Activated CD4-positive, alpha-beta T cell treated with anti-CD3 and anti-CD28 coated beads for 48 hours (primary cell): ENCODE measurements at places on chromosomes 6 and 20.

GRCh38 chr20:53258741-53259140, 286.6 kb downstream of the TSHZ2 start:
- DNase-seq = no peak

DNA sequence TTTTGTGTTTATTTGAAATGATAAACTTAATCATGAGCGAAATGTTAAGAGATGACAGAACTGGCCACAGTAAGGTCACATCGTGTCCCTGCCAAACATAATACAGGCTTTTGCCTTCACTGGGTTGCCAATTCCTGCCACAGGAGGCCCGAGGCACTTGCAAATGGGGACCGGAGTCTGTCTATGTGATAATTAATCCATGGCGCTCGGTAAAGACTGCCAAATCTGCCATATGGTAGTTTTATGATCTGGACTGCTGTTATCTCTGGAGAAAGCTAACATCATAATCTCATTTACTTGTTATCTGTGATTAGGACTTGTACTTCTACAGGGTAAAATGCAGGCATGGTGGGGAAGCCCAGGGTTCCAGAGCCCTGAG, 170.5 kb upstream of the TSHZ2 start:
- no peak for DNase-seq

- no peak for DNase-seq
Measured at GRCh38 chr6:1363729-1364572, 25.4 kb upstream of the FOXF2 start.

DNA sequence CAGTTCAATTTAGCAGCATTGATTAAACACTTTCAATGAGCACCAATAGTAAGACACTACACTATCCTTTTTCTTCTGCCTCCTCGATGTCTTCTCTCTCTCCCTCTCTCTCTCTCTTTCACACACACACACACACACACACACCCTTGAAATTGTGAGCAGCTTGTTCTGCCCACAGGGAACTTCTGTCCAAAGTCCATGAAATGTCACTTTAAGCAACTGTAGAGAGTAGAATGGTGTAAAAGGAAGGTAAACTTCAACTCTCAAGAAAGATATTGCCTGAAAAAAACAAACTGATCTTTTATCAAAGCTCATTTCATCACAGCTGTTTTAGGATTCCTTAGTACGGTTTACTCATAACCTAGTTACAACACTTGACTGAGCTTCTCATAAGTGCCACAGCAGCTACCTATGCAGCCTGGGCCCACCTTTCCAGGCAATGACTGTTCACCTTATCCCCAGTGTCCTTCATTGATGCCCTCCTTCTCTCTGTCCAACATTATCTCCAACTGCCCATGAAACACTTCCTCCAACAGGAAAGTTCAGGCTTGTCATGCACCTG, 107.0 kb downstream of the TNFRSF21 start:
- DNase-seq = no peak

GRCh38 chr6:14379568-14379967, 262.0 kb downstream of the CD83 start:
- DNase-seq = no peak

DNA sequence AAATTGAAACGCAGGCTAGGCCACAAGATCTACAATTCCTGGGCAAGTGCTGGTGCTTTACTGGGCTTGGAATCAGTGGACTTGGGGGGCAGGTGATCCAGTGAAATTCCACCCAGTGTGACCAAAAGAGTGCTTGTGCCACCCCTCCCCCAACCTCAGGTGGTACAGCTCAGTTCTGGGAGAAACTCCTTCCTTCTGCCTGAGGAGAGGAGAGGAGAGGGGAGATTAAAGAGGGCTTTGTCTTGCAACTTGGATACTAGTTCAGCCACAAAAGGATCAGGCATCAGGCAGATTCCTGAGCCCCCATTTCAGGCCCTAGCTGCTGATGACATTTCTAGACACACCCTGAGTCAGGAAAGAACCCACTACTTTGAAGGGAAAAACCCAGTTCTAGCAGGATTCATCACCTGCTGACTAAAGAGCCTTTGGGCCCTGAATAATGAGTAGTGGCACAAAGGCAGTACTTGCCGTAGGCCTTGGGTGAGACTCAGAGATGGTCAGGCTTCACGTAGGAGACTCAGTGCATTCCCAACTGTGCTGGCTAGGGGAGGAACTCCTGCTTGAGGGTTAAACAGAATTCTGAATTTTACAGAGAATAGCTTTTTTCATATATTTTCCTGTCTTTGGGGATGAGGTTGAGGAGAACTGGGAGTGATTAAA, 446.7 kb downstream of the BMP2 start:
- DNase-seq = no peak

DNA sequence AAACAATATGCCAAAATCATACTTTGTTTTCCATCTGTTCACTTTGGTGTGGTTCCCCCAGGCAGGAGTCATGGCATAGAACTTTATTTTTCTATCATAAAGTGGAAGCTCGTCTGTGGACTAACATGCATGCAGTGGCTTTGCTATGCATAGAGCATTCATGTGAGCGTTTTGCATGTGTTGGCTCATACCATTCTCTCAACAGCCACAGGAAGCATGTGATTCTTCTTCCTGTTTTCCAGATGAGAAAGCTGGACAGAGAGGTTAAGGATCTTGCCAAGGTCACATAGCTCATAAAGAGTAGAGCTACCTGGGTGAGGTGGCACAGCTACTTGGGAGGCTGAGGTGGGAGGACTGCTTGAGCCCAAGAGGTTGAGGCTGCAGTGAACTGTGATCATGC, 123.4 kb upstream of the HDGFL1 start:
- no peak for DNase-seq

DNA sequence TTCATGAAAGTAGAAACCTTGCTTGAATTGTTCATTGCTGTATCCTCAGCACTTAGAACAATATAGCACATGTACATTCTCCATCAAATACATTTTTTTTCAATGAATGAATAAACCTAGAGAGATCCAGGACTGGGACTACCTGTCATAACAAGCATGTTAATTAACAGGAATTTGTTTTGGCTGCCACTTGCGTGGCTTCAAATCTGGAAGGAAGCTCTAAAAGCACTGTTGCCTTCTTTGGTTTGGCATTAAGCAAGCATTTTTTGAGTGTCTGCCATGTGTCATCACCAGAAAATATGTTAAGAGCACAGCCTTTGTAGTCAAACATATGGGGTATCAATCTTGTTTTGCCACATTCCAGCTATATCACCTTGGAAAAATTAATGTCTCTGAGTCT, 131.9 kb upstream of the BACH2 start:
- DNase-seq = no peak

- DNase-seq = no peak
Measured at GRCh38 chr6:167898673-167899311, 72.1 kb downstream of the AFDN start.

DNA sequence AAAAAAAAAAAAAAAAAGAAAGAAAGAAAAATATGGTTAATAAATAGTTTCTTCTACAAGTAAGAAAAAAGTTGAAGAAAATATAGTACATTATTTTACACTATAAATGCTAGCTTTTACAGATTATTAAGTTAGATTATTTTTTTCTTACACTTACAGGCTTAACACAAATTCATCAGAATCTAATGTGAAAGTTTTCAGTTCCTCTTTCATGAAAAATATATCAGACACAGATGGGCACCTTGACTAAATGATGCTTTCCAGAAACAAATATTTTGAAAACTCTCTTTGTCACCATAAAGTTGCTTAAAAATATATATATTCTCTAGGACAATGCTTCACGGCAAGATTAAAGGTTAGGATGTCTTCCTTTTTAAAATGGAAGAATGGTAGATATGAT, 321.8 kb upstream of the HSF2 start:
- DNase-seq = no peak

DNA sequence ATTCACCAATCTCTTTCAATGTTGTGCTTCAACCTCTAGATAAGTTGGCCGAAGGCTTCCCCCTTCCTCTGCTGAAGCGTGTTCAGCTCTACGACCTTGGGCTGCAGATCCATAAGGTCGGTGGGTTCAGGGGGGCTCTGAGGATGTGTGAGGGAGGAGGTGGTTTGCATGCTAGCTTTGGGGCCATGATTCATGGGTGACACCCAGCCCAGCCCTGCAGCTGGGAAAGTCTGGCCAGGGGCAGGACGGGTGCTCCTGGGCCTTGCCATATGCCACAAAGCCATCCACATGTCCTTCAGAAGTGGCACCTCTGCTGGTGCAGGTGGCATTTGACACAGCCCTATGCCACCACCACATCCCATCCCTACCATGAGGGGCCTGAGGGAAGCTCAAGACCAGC, 27.6 kb downstream of the LBP start:
- no peak for DNase-seq

- DNase-seq = peak; percentile 7
Measured at GRCh38 chr6:93416571-93417420, 2.6 kb downstream of the EPHA7 start.

DNA sequence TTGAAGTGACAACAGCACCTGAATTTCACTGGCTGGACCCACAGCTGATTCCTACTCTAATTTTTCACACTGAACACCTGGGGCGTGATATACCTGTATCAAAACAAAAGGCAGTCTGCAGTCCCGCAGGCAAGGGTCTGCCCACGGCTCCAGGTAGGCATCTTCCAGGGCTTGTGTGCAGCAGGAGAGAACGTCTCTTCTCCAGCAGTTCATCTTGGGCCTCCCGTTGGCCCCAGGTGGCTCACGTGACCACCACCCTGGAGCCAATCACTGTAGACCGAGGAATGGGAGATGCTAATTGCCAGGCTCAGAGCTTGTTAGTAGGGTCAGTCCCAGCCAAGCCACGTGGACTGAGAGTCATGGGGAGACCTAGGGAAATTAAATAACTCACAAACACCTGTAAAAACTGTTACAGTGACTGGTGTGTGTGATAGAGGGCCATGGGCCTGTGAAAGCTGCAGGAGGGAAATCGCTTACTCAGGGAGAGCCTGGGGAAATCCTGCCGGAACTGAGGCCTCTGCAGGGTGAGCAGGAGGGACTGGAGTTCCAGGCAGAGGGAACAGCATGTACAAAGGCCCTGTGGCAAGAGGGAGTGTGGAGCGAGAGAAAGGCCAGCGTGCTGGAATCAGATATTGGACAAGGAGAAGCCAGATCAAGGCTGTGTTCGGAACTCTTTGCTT, 83.4 kb downstream of the EYA2 start:
- DNase-seq = no peak

- DNase-seq = no peak
Measured at GRCh38 chr6:30483677-30484279, 5.5 kb upstream of the HLA-E start.

DNA sequence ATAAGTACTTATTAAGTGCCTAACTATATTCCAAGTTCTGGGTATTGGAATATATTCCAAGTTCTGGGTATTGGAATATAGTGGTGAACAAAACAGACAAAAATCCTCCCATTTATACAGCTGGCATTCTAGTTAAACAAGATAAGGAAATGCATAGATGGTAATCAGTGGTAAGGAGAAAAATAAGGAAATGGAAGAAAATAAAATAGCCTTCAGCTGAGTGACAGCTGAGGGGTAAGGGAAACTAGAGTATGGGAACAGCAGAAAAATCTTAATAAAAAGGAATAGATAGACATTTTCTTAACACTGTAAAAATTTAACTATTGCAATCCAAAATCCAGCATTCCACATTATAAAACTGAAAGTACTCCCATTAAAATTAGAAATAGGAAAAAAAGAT, 17.2 kb upstream of the WFDC10A start:
- DNase-seq = no peak

- no peak for DNase-seq
Measured at GRCh38 chr20:58328836-58329235, 19.3 kb downstream of the RAB22A start.

GRCh38 chr6:52483671-52484003, 63.5 kb downstream of the EFHC1 start:
- no peak for DNase-seq

DNA sequence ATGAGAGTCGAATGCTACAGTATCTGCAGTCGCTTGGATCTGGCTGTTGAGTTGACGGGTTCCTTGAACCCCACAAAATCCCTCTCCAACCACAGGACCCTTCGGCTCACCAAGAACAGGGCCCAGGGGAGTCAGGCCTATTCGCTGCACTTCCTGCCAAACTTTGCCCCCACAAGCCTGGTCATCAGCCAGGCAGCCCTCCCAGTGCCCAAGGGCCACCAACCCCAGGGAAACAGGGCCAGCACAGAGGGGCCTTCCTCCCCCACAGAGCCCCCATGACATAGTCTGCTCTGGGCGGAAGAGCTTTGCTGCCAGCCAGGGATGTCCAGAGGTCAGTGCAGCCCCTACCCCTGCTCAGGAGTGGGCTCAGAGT, 34.5 kb upstream of the MRGBP start:
- no peak for DNase-seq
